Stimulated activated CD4-positive, alpha-beta T cell treated with anti-CD3 and anti-CD28 coated beads, Interleukin-4, amount 100 ng/mL, for 24 hours (primary cell): ENCODE measurements at places on chromosomes 4 and X.

DNA sequence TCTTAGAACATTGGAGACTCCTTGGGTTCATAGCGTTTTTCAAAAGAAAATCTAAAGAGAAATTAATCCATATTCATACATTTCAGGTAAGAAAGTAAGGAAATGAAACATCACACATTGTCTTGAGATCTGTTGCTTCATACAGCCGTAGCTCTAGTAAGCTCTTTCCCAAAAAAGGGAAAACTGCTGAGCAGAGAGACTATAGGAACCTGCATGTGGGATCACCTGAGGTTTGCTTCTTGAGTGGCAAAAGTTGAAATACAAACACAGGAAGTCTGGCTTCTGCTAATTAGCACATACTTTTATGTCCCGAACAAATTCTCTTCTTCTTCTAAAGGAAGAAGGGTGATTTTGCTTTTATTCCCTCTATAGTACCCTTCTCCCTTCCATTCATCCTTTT lies 57.7 kb downstream of the MRPL1 start:
- no peak for DNase-seq

DNA sequence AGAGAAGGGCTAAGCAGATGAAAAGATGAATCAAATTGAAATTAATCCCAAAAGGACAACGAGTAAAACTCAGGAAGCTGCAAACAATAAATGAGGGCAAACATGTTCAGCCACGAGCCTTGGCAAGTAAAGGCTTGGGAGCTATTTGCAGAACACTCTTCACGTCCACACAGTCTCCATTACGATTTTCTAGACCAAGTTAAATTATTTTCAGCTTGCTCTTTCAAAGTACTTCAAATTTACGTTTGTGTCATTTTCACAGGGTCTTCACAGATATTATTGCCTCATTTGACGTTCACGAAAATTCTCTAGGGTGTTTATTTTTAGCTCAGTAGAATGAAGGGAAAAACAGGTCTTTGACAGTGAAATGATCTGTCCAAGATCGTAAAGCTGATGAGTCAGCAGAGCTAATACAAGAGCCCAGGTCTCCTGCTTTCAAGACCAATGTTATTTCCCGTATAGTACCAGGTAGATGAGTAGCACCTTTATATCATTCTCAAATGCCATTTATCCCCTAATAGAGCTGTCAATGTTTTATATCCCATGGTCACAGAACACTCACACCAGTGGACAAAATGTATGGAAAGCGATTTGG lies 20.9 kb downstream of the KLB start:
- no peak for DNase-seq

DNA sequence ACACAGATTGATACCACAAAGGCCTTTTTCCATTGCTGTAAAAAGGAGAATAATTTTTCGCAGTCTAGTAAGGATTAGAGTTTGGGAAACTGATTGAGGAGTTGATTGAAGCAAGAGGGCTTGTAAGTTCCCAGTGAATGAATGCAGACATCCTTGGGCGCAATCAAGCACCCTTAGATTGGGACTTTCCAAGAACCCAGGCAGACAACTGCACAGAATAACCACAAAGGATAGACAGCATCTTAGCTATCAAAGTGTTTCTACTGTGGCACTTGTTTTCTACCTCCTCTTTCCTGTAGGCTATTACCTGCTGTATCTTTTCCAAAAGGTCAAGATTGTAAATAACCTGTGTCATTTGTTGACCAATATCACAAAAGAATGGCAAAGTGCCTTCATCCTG lies 2.6 kb downstream of the COX18 start:
- DNase-seq, result peak; percentile 28

GRCh38 chr4:25938366-25938765 lies 24.3 kb downstream of the SMIM20 start:
- DNase-seq, result peak; percentile 31

- no peak for DNase-seq
These were observed 45.0 kb downstream of the NHSL2 start for GRCh38 chrX:71955530-71956120.
